CD4-positive, alpha-beta T cell (primary cell): ENCODE measurements at places on chromosomes 12 and 14.

- no peak for DNase-seq
Observed at GRCh38 chr12:22477166-22477893, 67.0 kb downstream of the C2CD5 start.

GRCh38 chr14:104350463-104351185, 212.2 kb downstream of the KIF26A start:
- no peak for DNase-seq

DNA sequence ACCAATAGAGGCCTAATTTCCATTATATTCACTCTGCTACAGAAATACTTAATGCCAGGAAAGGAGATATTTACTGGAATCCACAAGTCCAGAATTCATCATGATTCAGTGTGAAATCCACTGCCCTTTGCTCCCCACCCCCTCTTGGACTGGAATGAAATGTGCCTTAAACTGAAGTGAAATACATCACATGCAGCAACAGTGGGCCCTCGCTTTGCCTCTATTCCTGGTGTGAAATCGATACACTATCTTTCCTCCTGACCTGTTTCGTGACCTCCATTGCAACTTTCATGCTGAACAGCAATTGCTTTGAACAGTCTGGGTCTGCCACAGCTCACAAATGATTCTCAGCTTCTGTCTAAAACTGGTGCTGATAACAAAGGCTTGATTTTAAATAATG, 100.6 kb downstream of the NPAS3 start:
- DNase-seq = no peak

DNA sequence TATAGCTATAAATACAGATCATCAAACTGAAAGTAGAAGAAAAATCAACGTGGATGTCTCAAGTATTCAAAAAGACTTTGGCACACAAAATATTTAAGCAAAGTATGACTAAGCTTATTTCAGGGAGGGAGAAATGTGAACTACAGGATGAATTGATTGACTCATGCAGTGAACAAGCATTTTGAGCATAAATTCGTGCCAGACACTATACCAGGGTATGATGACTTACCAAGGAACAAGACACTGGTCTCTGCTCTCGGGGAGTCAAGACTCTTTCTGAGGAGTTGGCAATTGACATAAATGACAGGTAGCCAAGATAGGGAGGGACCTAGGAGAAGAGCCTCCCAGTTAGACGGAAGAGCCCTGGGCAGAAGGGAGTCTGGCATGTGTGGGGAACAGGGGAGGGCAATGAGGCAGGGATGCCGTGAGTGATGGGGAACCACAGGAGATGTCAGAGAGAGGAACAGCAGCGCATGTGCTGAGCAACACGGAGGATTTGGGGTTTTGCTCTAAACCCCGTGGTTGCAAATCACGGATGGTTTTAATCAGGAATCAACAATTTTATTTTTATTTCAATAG, 115.2 kb downstream of the TMEM132D start:
- no peak for DNase-seq

DNA sequence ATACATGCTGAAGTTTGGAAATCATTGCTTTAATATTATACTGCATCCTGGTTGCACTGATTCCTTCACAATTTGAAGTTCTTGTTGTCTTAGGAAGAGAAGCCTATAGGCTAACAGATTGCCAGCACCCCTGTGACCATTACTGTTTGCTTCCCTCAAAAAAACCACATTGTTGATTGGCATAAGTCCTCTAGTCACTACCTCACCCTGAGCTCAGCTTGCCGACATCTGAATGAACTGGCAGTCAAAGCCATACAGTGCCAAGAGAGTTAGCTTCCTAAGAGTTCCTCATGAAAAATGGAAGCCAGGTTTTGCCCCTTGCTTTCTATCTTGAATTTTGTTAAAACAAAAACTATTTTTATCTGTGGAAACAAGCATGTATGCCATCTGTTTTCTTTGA, 276.1 kb downstream of the SYT1 start:
- no peak for DNase-seq

GRCh38 chr14:46985529-46986380, 334.2 kb upstream of the RPL10L start:
- DNase-seq = no peak

DNA sequence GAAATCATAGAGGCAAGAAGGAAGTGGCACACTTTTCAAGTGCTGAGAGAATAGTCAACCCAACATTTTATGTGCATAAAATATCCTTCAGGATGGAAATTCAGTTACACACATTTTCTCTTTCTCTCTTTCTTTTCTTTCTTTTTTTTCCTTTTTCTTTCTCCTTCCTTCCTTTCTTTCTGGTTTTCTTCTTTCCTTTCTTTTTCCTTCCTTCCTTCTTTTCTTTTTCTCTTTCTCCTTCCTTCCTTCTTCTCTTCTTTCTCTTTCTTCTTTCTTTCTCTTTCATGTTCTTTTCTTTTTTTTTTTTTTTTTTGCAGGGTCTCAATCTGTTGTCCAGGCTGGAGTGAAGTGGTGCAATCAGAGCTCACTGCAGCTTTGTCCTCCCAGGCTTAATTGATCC, 38.7 kb upstream of the OR5AU1 start:
- no peak for DNase-seq

GRCh38 chr14:72409047-72409446, 476.8 kb downstream of the RGS6 start:
- no peak for DNase-seq

GRCh38 chr12:108686780-108687179, 44.5 kb downstream of the CORO1C start:
- no peak for DNase-seq

DNA sequence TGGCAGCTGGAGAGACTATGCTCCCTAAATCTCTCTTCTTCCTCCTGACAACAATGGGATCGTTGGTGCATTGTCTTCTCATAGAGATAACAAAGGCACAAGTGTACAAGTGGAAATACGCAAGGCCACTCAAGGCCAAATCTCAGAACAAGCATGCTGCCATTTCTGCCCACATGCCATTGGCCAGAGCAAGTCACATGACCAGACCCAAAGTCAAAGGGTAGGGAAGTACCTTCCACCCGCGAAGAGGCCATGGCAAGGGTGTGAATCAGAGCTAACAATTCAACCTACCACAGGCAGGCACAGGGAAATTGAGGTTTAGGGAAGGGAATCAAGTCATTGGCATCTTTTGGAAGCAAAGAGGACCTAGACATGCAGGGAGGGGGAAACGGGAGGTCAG, 38.5 kb upstream of the IGF1 start:
- no peak for DNase-seq

GRCh38 chr12:40310211-40310610, 85.4 kb downstream of the LRRK2 start:
- DNase-seq = no peak

DNA sequence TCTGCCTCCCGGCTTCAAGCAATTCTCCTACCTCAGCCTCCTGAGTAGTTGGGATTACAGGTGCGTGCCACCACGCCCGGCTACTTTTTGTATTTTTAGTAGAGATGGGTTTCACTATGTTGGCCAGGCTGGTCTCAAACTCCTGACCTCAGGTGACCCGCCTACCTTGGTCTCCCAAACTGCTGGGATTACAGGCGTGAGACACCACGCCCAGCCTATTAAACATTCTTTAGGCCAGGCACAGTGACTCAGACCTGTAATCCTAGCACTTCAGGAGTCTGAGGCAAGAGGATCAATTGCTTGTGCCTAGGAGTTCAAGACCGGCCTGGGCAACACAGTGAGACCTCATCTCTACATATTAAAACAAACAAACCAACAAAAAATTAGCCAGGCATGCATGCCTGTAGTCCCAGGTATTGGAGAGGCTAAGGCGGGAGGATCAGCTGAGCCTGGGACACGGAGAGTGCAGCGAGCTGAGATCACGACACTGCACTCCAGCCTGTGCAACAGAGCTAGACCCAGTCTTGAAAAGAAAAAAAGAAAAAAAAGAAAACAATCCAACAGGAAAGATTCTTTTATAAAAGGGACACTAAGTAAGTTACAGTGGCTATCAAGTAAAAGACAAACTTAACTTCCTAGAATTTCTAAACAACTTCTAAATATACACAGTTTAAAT, 70.2 kb downstream of the HECTD1 start:
- DNase-seq = no peak

- DNase-seq = no peak
Observed at GRCh38 chr12:71838676-71839075, 883 bp upstream of the TBC1D15 start.

DNA sequence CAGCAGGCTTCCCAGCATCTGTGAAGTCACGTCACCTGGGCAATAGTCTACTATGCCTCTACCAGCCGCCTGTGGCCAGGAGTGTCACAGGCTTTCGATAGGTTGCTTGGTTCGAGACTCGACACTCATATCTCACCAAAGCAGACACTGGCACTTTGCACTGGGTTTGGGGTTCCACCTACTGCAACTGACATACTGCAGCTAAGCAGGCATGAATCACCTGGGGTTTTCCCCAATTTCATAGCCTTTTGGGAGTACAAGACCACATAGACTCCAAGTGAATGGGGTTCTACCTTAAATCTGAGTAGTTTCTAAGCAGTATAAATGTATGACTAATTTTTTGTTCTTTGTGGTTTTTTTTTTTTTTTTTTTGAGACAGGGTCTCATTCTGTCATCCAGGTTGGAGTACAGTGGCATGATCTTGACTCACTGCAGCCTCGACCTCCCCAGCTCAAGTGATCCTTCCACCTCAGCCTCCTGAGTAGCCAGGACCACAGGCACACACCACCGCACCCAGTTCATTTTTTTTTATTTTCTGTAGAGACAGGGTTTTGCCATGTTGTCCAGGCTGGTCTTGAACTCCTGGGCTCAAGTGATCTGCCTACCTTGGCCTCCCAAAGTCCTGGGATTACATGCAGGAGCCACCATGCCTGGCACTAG, 32.1 kb downstream of the DMAC2L start:
- no peak for DNase-seq

DNA sequence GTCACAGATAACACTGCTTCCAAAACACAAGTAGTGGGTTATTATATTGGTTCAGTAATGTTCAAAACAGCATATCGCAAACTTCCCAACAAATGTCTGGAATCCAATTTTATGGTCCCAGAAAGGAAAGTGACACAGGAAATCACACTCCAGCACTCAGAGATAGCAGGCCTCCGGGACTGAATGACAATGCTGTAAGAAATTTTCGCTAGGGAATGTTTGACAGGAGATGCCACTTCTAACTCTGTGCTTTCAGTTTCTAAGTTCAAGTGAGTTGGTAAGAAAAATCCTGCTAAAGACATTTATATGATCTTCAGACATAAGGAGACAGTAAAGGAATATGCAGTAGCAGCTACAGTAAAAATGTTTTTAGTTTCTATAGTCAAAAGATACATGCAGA, 93.2 kb downstream of the SLC2A13 start:
- DNase-seq = no peak

DNA sequence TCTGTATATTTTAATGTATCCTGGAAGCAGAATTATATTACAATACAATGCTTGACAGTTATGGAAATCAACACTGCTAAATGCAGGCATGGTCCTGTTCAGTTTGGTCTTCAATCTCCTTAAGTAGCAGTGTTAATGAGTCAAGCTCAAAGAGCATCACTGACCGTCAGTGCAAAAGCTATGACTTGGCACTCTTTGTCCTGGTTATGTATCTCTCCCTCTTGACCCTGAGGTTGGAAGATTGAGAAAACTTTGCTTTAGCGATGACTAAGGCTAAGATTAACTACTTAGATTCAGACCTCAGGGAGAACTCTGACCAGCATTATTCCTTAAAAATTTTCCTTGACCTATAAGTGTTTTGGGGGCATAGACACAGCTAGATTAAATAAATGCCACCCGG, 10.9 kb downstream of the CLEC7A start:
- peak; percentile 30 for DNase-seq

DNA sequence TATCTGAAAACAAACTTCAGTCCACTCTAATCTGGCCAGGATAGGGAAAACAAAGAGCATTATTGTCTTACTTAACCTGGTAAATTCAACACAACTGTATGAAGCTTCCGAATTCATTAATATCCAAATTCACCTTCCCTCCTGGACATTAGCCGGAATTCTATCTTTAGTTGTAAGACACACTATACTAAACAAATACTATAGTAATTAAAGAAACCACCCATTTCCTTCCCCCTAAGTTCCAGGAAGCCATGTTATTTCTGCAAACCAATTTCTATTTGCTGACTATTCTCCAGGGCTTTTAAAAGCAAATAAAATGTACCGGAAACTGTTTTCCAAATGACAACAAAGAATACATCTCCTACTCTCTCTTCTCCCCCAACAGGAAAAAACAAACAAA, 122.7 kb upstream of the MDM1 start:
- no peak for DNase-seq

DNA sequence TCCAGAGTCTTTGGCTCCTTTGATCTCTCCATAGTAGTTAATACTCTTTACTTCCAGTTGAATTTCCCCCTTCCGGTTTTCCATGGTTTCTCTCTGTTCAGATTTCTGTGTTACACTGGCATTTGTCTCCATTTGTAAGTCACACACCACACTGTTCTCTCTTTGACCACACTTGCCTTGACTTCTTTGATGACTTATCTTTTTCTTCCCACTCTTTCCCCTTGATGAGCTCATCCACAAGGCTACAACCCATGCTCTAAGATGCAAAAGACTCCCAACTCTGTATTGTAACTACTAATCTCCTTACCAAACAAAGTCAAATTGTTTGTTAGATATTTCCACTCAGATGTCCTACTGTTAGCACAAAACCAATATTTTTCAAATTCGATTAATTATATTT, 242.7 kb upstream of the E2F7 start:
- DNase-seq = no peak

- DNase-seq = no peak
Observed at GRCh38 chr14:103626146-103626850, 2.7 kb upstream of the KLC1 start.

DNA sequence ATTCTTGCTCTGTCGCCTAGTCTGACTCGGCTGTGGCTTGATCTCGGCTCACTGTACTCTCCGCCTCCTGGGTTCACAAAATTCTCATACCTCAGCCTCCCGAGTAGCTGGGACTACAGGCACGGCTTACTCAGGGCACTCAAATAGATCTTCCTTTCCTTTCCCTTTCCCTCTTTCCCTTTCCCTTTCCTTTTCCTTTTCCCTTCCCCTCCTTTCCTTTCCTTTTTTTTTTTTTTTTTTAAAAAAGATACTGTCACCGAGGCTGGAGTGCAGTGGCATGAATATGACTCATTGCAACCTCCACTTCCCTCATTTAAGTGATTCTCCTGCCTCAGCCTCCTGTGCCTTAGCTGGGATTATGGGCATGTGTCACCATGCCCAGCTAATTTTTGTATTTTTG, 86.0 kb downstream of the AEBP2 start:
- DNase-seq = no peak

- no peak for DNase-seq
Observed at GRCh38 chr12:102625819-102626218, 145.5 kb upstream of the IGF1 start.

DNA sequence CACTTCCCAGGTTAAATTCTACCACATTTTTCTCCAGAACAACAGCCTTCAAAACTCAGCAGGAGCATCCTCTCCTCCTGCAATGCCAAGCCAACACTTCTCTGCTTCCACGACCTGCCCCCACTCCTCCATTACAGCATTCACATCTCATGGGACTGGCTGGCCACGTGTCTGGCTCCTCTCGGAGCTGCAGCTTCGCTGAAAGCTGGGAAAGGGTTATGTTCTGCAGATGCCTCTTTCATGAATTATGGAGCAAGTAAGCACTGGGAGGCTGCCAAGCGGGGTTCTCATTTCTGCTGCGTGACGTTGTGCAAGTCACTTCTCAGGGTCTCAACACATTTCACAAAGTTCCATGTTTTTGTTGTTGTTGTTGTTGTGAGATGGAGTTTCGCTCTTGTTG, 142.2 kb upstream of the RFLNA start:
- no peak for DNase-seq
